Lower leg skin (tissue), 4 donors: ENCODE measurements at places on chromosomes 12 and 14. TPM values are rescaled to one million over a fixed set of nuclear protein-coding genes. Genes with fewer than 3 reads are reported as not detected.

GRCh38 chr12:8822298-8822697, at the start of gene A2ML1:
TSS of gene A2ML1 (plus strand) at chr12:8822621. CDS start at chr12:8822652, 31 bp downstream.
- DNase-seq: no peak

- no peak for DNase-seq
Measured at GRCh38 chr14:89061696-89062095, 237.2 kb downstream of the TTC8 start.

DNA sequence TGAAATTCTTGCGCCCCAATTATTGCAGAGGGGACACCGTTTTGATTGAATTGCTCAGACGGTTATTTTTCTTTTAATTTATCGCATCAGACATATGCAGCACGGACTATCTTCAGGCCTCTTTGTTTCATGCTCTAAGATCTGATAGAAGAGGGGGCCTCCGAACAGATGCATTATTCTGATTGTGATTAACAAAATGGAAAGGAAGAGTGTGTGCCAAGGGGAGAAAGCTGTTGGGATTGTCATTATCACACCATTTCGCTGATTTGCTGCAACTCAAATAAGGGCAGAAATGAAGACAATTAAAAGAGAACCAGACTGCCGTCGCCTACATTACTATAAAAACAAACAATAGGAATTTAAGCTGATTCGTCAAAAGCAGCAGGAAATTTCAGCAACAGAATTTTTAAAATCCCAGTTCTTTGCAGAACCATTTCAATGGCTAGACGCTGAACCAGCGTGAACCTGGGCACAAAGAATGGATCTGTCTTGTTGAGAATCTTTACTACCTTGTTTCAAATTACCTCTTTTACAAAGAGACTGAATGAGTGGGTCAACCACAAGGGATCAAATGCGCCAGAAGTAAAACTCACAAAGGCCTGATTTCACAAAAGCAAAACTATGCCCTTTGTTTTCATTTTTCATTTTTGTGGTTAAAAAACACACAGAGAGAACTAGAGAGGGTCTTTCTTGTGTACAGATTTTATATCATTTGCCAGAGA, 30.6 kb downstream of the TMEM132D start:
- DNase-seq: no peak

- no peak for DNase-seq
Measured at GRCh38 chr12:32448586-32448985, 49.2 kb downstream of the FGD4 start.

GRCh38 chr12:42698213-42698612, 108.7 kb upstream of the PRICKLE1 start:
- no peak for DNase-seq

- DNase-seq: no peak
Measured at GRCh38 chr12:6377667-6377994, 2.3 kb upstream of the SCNN1A start.

GRCh38 chr12:65119063-65119462, 2.0 kb downstream of the WIF1 start:
- DNase-seq: no peak

DNA sequence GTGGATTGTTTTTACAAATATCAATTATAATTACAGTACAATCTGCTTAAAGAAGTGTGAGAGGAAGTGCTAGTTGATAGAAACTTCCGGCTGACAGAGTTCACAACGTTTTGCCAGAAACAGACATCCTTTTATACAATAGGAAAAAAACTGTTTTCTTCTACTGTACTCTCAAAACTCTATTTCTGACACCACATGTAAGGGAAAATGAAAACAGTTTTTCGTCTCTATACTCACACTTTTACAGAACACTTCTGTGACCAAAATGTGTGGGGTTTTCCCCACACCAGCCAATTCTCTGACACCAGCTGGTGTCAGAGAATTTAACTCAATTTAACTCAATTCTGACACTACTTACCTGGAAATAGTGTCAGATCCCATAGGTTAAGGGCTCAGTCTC, 24.2 kb upstream of the HIF1A start:
- DNase-seq: no peak

- no peak for DNase-seq
Measured at GRCh38 chr12:31274520-31275300, 51.2 kb downstream of the SINHCAF start.

DNA sequence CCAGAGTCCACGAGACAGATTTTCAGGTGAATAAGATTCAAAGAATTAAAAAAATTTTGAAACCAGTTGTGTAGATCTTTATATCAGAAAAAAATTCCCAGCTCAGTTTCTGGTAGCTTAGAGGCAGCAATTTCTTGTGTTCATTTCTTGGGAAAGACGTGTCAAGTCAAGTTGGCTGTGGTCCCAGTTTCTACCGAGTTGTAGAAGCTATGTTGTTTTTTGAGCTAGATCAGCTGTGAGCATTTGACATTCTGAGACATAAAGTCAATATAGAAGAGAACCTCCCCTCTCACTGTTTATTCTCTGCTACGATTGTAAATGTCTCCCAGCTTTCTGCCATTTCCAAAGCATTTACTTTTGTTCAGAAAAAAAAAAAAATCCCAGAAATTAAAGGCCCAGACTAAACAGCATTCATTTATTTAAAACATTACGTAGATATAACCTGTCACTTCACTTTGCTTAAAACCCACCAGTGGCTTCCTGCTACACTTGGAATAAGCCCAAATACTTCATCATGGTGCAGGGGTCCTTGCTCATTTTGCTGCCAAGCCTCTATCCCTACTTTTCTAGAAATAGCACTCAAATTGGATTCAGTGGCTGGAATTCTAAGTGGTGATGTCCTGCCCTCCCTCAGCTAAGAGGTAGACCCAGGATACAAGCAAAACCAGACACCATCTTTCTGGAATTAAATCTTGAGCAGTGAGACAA, 20.6 kb upstream of the PYGL start:
- peak; percentile 39 for DNase-seq

DNA sequence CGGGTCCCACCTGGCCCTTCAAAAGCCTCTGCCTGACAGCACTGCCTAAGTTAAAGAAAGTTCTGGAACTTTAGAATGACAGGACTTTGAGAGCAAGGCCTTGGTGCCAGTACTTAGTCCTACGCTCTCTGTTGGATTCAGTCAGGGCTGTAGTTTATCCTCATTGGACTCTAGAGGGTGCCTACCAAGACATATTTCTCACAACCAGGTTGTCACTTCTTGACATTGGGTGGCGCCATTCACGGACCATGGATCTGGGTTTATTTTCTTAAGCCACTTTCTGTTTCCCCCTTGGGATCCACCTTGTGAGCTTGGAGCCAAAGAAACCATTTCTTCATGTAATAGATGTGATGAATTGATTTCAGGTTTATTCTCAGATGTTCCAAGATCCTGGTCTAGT, 787.0 kb upstream of the TBX3 start:
- DNase-seq: no peak

GRCh38 chr12:110597885-110598284, 14.8 kb upstream of the PPTC7 start:
- DNase-seq: no peak

- no peak for DNase-seq
Measured at GRCh38 chr14:35140718-35141581, 18.6 kb downstream of the PRORP start.

- no peak for DNase-seq
Measured at GRCh38 chr14:101635749-101636560, 74.7 kb downstream of the DIO3 start.

GRCh38 chr14:53842938-53843337, 113.7 kb downstream of the BMP4 start:
- DNase-seq: no peak

DNA sequence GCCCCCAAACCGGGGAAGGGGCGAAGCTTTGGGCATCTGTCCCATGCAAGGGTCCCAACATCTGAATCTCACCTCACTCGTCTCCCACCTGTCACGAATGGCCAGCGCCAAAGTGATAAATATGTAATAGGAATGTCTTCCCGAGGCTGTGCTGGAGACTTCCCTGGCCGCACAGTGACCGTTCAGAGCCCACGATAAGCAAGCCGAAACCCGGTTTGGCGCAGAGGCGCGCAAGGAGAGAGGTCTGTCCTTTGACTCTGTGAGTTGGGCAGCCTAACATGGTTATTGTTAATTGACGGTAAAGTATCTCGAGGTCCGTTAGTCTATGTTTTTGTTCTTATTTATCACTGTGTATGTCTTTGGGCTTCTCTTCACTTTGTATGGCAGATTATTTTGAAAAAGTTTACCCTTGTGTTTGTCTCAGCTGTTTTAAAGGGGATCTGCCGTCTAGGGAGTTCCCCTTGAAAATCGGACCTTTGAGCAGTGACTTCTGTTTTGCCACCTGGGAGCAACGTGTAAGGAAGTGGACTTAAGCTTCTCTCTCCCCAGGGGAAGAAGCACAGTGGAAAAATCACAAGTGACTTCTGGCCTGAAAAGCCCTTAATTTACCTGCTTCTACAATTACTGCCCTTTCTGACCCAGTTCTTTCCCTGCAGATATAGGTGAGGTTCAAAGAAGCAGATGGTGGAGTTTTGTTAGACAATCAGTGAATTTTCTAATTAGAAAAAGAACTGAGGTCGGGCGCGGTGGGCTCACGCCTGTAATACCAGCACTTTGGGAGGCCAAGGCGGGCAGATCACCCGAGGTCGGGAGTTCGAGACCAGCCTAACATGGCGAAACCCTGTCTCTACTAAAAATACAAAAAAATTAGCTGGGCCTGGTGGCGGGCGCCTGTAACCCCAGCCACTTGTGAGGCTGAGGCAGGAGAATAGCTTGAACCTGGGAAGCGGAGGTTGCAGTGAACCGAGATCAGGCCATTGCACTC, 1.1 kb upstream of the TM9SF1 start:
- DNase-seq: no peak

DNA sequence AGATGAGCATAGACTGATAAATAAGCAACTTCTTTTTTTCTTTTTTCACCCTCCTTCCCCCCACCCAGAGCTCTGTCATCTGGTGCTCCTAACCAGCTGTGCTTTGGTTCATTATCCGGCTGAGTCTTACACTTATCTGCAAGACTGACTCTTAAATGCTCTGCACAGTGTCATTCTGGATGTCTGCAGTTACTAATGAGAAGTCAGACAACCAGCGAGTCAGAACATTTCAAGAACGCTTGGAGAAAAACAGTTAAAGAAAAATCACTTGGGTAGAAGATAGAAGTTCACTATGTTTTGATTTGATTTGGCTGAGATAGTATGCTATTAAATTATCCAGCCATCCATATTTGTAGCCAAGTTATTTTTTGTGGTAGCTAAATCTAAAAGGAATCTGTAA, 328.9 kb upstream of the PRICKLE1 start:
- DNase-seq: no peak

DNA sequence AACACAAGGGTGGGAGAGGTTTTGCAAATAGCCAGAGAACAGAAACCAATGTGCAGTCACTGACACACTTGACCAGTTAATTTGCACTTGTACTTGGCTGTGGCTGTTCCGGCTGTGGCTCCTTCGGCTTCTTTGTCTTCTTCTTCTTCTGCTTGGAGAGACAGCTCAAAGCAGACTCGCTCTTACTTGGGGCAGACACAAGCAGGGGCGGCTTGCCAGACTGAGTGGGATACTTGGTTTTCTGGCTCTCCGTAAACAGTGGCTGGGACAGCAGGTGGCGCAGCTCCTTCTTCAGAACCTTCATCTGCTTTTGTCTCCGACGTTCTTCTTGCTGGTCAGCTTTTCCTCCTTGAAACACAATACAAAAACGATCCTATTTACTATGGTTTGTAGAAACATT, 25.0 kb downstream of the OTUB2 start:
- DNase-seq: peak; percentile 13

DNA sequence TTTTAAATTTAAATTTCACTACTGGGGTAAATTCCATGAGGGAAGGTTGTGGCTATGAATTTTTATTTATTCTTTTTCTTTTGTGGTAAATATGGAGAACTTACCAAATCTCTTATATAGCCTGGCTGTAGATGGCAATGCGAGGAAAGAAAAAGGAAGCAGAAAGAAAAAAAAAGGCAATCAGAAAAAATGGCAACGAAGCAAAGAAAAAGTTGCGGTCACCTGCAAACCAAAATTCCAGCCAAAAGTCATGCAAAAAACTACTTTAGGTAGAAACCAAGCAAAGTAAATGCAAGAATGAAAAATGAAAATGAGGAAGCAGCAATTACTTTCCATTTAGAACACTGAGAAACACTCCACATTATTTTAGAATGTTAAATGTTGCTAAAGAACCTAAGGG, 69.5 kb upstream of the GNPNAT1 start:
- DNase-seq: no peak

- peak; percentile 60 for DNase-seq
Measured at GRCh38 chr14:88488081-88488480, 66.7 kb downstream of the PTPN21 start.

- no peak for DNase-seq
Measured at GRCh38 chr12:45227316-45228067, 11.6 kb downstream of the ANO6 start.

- DNase-seq: no peak
Measured at GRCh38 chr14:73757381-73757780, 43.2 kb upstream of the PNMA1 start.

GRCh38 chr12:40184493-40185302, 40.1 kb upstream of the LRRK2 start:
- DNase-seq: no peak

DNA sequence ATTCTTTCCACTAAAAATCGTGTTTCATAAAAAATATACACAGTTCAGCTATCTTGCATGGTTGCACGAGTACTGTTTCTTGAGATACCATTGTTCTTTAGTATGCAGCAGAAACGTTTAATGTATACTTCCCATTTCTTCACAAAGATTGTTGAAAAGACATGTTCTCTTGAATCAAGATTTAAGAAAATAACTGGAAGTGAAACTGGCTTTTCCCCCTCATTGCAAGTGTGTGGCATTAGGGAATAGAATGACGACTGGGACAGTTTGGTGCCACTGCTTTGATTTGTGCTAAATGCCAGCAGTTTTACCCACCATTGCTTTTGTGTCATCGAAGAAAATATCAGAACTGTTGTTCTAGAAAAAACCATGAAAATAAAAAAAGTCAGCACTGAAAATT, 20.3 kb upstream of the DHRS2 start:
- no peak for DNase-seq

- no peak for DNase-seq
Measured at GRCh38 chr14:32826404-32827082, 112.1 kb upstream of the NPAS3 start.

DNA sequence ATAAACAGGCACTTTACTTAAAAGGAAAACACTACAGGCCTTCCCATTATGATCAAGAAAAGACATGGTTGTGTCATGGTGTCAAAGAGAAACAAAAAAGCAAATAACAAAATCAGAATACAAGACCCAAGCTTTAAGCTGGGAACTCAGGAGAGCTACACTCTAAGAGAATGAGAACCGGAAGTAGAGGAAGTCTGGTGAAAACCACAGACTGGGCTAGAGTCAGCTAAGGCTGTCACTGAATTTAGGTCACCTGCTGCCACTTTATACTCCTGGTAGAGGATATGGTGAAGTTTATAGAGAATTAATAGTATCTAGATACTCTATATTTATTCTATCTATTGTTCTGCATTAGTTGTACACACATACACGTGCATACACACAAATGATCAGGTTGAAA, 971.7 kb downstream of the FLRT2 start:
- no peak for DNase-seq

The NPAS3 gene
- not detected for total RNA-seq

The ERBB3 gene
- 196 TPM for total RNA-seq

The HNF1A gene
- total RNA-seq: 0.10 TPM

The VAMP1 gene
- 3.2 TPM for total RNA-seq

The STAB2 gene
- total RNA-seq: not detected

The FOXG1 gene
- total RNA-seq: not detected

The OR4M1 gene
- total RNA-seq: not detected

The CLEC2D gene
- 2.5 TPM for total RNA-seq

The CDKN3 gene
- total RNA-seq: 2.9 TPM

The PTPRR gene
- total RNA-seq: not detected

The SIX1 gene
- total RNA-seq: 1.2 TPM

The SLC25A47 gene
- not detected for total RNA-seq

The ACRBP gene
- total RNA-seq: 8.6 TPM

The GPR68 gene
- 4.0 TPM for total RNA-seq

The SYNDIG1L gene
- 0.42 TPM for total RNA-seq

The KLRK1 gene
- 0.46 TPM for total RNA-seq

The HOXC10 gene
- 23.8 TPM for total RNA-seq

The TPPP2 gene
- total RNA-seq: not detected
